ENCODE measurements at places on chromosomes 7 and 10.

- no peak for DNase-seq
These were observed 102.7 kb downstream of the PDGFA start for GRCh38 chr7:416761-417624.

DNA sequence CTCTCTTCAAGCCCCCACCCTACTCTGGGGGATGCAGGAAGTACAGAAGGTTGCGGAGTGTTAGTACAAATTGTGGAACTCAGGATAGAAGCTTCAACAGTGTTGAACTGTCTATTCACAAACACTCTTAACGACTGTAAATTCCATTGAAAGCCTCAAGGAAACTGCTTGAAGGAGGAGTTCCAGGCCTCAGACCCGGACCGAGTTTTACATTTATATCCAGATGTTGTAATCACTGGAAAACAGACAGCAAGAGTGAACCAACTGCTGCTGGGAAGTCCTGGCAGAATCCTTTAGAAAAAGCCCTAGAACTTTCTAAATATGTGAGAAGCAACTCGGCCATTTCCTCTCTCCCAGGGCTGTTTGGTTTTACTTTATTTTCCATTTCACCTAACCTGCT, 84.1 kb upstream of the LRRC18 start:
- DNase-seq = no peak

- peak; percentile 10 for DNase-seq
These were observed 550 bp upstream of the PLAU start for GRCh38 chr10:73910401-73910763.

DNA sequence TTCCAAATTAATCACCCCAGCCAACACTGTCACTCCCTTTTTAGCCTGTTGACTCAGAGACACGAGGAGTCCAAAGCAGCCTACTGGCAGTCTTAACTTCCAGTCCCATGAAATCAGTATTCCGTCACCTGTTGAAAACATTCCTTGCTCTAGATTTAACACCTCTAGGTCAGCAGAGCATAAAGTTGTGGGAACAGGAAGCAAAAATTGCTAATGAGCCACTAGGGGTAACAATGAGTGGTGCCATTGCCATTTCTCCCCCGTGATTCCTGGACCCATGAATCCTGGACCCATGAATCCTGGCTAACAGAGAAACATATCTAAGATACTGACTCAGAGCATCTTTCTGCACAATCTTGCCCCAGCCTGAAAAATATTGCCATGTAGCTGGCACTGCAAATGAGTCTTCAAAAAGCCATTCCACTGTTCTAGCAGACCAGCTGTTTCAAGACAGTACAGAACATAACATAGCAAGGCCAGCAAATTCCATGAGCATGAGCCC, 252.7 kb upstream of the PTER start:
- no peak for DNase-seq

DNA sequence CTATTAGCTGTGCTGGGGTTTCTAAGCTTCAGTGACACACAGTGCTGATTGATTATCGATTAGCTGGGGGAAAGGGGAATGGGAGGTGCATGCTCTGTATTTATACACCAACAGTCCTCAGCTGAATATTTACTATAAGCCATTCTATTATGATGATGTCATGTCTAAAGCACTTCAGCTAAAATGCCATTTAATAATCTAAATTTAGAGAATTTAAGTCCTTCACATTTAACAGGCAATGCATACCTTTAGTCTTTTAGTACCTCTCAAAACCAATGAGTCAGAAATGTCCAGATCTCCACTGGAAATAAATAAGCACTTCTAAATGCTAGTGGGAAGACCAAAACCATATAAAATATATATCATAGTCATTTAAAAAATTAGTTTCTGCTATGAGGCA, 24.6 kb downstream of the RPP38 start:
- no peak for DNase-seq

DNA sequence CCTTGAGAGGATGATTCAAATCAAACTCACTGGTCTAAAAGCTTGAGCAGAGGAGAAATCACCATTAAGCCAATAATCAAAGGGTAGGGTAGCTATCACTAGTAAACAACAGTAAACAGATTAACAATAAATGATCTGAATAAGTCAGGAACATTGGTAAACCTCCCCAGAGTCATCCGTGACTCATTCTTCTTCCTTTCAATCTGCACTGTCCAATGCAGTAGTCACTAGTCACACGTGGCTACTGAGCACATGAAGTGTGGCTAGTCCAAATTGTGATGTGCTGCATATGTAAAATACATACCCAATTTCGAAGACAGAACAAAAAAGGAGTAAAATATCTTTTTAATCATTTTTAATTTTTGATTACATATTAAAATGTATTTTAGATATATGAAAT, 64.0 kb downstream of the ERCC6 start:
- DNase-seq = no peak

DNA sequence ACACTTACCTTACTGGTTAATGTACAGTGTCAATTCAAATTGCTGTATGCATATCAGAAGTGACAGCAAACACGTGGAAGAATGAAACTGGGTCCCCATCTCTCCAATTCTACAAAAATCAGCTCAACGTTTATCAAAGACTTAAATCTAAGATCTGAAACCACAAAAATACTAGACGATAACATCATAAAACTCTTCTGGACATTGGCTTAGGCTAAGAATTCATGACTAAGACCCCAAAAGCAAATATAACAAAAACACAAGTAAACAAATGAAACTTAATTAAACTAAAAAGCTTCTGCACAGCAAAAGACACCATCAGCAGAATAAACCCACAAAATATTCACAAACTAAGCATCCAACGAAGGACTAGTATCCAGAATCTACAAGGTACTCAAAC, 35.9 kb upstream of the PFKP start:
- DNase-seq = no peak

- peak; percentile 89 for DNase-seq
These were observed at the start of gene PRXL2A for GRCh38 chr10:80408242-80409101. Gene PRXL2A, plus strand, starts transcription at chr10:80408551. Its CDS starts 11,917 bp downstream, at chr10:80420468.

- DNase-seq = no peak
These were observed 17.7 kb upstream of the NODAL start for GRCh38 chr10:70459061-70459773.

DNA sequence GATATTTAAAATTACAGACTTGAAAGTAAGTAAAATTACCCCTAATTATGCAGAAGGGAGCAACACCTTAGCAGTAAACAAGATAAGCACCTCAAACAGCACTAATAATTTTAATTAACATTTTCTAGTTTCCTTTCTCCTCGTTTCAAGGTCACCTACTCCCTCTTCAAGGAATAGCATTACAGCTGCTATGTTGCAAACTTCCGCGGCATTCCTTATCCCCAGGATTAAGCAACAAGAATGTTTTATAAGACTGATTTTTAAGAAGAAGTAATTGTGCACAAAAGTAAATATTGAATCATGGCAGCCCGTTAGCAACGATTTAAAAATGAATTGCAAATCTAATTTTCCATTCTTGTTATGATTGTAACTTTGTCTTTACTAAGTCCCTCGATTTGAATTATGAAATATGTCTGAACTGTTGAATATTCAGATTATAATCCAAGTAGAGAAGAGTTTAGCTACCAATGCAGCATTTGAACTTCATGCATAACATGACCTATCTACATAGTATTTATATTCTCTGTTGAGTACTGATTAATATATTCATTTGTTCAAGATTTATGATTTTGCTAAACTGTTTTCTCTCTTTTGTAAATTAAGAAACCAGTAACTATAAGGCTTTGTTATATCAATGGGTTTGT, 593.5 kb upstream of the MGMT start:
- DNase-seq = no peak

DNA sequence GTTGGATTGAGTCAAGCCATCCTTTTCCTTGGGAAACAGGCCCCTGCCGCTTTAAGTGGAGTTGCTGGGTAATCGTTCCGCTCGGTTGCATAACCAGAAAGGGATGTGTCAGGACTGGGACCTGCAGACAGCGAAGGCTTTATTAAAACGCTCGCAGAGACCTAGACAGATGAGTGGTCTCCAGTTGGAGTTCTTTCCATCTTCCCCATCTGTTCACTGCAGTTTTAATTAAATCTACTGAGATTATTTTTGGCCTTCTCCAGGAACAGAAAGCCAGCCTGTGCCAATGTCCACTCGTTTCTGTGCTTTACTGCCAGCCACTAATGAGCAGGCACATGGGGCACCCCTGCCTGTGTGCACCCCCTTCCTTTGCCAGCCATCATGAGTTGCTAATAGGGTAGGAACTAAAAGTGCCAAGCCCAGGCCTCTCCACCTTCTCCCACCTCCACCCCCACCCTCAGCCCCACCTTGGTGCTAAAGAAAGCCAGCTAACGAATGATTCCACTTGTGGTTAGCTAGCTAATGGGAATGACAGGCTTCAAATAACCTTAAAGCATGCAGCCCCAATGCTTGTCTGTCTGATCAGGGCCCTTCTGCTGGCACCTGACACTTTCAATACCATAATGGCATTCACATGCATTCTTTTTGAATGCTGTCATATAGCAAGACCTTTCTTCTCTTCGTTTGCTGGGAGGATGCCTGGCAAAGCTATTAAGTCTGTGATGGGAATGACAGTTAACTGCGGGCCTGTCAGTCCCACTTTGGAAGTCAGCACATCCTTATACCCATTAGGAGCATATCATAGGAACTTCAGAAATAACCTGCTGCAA, 556.8 kb upstream of the GALNT17 start:
- no peak for DNase-seq

DNA sequence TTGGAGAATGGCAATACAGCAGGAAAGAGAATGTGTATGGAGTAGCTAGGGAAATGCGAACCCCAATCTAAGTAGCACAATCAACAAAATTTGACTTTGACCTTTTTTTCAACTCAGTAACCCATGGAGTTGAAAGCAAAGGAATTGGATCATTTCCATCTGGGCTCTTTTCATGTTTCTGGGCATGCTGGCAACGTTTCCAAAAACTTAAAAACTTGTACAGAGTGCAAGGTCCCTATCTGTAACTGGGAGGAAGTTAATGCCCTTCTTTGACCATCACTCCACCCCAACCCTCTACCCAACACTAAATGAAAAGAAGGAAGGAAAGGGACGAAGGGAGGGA, 1.3 kb upstream of the HIBADH start:
- no peak for DNase-seq

GRCh38 chr10:24446739-24447138, 237.8 kb downstream of the KIAA1217 start:
- DNase-seq = no peak

- no peak for DNase-seq
These were observed 1.5 kb downstream of the MET start for GRCh38 chr7:116673457-116673865.

DNA sequence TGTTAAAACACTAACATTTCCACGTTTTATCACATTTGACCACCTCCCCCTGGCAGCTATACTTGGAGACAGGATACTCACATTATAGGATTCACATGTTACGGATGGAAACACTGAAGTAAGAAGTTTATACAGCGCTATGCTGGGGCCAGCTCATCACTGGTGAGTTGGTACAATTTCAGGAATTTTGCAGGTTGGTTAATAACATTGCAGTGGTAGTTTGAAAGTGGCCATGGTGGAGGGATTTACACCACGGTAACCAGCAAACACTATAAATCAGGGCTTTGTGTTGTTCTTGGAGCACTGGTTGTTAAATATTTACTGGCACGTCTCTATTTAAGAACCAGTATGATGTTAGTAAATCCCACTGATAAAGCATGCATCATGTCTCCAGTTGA, 174.0 kb downstream of the GFRA1 start:
- no peak for DNase-seq

DNA sequence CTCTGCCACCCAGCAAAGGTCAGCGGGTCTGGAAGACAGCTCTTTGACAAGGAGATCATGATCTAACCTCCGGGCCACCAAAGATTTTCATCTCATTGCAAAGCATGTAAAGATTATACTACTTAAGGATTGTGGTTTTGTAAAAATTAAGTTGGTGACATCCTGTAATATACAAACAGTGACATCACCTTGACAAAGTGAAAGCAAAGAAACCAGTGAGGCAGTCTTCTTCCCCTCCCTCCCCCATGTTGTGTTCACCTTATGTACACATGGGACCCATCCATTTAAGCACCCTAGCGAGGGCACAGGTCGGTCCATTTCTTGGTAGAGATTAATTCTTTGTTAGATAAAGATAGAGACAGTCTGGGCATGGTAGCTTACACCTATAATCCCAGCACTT, 3.9 kb downstream of the MDH2 start:
- no peak for DNase-seq

- no peak for DNase-seq
These were observed 8.6 kb downstream of the CRYGN start for GRCh38 chr7:151431281-151431767.

DNA sequence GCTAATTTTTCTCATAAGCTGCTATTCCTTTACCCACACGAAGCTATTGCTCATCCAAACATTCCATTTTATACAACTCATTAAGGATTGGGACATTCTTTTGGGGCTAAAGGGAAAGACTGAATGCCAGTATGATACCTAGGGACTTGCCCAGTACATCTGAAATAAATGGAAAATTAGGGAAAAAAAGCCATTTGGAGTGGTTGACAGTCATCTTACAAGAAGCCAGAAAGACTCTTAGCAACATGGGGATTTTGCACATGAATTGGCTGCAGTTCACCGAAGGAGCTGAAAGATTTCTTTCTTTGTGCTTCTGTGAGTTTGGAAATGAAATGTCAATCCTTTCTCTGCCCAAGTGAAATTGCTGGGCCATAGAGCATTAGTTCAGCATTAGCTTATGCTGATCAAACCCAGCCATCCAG, 43.3 kb upstream of the MTURN start:
- DNase-seq = no peak

DNA sequence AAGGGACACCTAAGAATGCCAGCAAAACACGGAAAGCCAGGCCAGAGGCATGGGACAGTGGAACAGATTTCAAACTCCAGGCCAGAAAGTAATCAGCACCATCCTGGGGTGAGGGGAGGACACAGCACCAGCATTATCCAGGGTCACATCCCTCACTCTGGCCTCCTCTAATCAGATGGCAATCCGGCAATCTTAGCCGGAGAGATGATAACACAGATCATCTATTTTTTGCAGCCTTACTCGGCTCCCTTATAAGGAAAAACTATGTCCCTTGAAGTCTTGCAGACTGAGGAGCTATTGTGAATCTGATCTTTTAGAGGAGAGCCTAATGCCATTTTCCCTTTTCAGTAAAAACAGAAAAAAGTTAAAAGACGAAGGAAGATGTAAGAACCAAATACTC, 16.5 kb downstream of the TRIL start:
- DNase-seq = no peak

DNA sequence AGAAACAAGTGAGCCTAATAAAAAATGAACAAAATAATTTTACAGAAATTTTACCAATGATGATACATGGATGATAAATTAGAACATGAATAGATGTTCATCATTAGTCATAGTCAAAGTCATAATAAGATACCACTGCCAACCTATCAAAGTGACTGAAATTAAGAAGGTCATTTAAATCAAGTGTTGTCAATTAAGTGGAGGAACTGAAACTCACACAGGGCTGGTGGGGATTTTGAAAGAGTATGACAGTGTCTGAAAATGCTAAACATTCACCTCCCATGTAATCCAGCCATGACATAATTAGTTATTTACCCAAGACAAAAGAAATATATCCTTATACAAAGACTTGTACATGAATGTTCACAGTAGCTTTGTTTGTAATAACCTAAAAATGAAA, 57.1 kb upstream of the DYNC1I1 start:
- no peak for DNase-seq
